ENCODE measurements at places on chromosomes 4 and X.

- DNase-seq = no peak
These were observed 177.7 kb downstream of the CRLF2 start for GRCh38 chrX:1034717-1035116.

GRCh38 chr4:3708103-3708510 lies 58.1 kb upstream of the ADRA2C start:
- DNase-seq = no peak

DNA sequence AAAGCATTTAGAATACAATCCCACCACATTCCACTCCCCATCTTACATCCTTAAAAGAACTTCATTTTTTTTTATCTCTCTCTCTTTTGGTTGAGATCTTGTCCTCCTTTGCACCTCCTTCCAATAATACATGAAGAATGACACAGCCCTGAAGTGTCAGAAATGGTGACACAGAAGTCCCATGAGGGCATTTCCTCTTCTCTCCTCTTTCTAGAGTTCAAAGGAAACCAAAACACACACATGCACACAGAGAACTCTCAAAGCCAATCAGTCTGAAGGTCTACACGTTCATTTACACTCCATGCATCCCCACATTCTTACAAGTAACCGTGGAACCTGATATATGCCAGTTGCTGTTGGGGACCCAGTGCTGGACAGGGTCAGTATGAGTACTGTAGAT lies 450.7 kb downstream of the HNRNPD start:
- DNase-seq = no peak

- no peak for DNase-seq
These were observed 459.7 kb upstream of the FAT1 start for GRCh38 chr4:187183346-187183745.

DNA sequence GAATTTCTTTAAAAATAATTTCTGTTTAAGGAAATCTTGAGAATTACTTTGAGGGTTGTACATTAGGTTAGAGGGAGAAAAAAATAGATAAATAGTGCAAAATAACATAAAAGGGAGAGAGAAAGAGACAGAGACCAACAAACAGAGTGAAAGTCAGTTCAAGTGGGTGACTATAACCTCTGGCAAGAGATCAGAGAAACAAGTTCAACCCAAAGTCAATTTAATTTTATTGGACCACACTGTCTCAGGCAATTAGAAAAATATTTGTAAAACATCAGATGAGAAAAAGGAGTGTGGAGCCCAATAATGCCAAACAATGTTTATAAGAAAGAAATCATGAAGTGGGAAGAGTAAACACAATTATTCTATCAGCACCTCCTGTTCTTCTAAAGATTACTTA lies 143.5 kb upstream of the GYPA start:
- DNase-seq = no peak

GRCh38 chrX:75997692-75998091 lies 175.2 kb upstream of the PBDC1 start:
- DNase-seq = no peak

DNA sequence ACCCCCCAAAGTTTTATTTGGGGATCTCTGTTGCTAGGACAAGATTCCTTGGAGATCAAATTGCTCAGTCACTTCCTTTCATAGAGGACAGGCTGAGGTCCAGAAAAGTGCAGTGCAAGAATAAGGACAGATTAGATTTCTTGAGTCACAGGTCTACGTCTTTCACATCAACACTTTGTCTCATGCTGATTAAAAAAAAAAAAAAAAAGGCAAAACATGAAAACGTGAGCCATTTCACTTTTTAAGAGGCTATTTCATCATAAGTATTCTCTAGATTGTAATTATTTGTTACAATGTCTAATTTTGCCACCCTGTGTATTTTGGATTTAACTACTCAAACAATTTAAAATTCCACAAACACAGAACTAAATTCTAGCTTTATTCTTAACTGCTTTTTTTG lies 647.0 kb downstream of the TRAM1L1 start:
- no peak for DNase-seq

DNA sequence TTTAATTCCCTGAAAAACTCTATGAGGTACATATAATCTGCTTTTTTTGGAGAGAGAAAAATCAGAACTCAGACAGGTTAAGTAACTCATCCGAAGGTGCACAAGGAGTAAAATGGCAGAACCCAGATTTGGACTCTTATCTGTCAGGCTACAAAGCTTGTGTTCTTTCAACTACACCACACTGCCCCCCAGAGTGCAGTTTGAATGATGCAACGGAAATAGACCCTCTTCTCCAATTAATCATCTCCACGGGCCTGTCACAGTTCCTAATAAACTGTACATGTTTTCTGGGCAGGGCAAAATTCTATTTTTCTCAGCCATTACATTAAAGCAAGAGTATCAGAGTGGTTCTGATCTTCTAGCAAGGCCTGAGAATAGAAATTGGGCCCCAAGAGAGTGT lies 35.3 kb upstream of the DCX start:
- DNase-seq = no peak

DNA sequence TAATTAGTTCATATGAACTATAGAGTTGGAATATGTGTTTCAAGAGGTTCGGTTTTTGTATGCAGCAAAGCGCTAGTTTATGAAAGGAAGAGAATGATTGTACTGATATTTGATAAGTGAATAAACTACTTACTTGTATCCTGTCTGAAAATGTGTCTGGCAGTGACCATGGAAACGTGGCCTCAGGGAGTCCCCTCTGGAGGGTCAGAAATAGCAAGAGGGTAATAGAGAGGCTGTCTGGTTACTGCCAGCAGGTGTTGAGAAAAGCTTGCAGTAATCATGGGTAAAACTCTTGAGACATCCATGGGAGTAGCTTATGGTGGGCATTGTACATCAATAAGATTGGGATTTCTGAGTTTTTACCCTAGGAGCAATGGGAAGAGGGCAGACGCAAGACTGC lies 77.1 kb downstream of the DCLK2 start:
- DNase-seq = no peak

GRCh38 chr4:137519406-137519805 lies 12.9 kb downstream of the PCDH18 start:
- no peak for DNase-seq

GRCh38 chr4:53841711-53842110 lies 222.7 kb downstream of the CHIC2 start:
- DNase-seq = no peak

DNA sequence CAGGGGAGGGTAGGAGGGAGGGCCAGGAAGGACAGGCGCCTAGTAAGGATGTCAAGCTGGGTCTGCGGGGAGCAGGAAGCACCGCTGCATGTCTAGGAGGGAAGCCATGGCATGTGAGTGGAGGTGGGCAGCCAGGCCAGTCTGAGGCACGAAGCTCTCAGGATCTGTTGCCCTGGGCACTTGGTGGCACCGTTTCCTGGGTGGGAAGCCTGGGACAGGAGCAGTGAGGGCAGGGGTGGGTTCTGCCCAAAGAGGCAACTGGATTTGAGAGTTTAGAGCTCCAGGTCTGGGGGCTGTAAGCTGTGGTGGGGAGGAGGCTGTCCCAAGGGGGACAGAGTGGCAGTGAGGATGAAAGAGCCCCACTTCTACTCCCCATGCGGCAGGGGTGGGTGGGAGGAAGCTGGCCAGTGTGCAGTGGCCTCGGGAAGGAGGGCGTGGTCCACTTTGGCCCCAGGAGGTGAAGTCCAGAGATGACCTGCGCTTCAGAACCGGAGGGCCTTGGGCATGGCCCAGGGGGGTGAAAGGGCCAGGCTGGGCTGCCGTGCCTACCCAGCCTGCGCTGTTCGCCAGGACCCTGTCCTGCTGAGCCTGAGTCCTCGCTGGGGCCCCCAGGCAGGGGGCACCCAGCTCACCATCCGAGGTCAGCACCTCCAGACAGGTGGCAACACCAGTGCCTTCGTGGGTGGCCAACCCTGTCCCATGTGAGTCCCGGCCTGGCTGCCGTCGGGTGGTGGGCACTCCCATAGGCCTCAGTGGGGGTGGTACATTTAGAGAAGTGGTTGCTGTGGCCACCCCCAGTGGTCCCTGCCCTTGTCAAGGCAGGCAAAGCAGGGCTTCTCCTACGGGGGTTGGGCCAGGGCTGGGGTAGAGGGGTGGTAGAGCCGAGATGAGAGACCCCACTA lies 8.3 kb upstream of the SRPK3 start:
- no peak for DNase-seq

GRCh38 chr4:93334003-93334402 lies 494.6 kb upstream of the ATOH1 start:
- DNase-seq = no peak

- no peak for DNase-seq
These were observed 942.3 kb upstream of the PRKX start for GRCh38 chrX:4655743-4656142.

DNA sequence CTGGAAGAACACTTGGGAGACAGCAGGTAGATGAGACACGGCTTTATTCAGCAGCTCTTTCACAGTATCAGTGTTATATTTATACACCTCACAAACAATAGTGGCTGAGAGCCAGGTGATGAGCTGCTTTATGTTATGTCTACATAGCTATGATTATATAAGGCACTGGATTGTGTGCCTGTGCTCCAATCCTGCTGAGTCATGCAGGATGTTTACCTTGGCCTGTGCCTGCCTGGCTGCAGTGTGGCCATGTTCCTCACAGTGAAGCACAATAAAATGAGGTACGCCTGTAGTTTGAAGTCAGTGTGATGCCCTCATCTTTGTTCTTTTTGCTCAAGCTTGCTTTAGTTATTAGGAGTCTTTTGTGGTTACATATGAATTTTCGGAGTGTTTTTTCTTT lies 31.3 kb downstream of the CXCL13 start:
- DNase-seq = no peak

DNA sequence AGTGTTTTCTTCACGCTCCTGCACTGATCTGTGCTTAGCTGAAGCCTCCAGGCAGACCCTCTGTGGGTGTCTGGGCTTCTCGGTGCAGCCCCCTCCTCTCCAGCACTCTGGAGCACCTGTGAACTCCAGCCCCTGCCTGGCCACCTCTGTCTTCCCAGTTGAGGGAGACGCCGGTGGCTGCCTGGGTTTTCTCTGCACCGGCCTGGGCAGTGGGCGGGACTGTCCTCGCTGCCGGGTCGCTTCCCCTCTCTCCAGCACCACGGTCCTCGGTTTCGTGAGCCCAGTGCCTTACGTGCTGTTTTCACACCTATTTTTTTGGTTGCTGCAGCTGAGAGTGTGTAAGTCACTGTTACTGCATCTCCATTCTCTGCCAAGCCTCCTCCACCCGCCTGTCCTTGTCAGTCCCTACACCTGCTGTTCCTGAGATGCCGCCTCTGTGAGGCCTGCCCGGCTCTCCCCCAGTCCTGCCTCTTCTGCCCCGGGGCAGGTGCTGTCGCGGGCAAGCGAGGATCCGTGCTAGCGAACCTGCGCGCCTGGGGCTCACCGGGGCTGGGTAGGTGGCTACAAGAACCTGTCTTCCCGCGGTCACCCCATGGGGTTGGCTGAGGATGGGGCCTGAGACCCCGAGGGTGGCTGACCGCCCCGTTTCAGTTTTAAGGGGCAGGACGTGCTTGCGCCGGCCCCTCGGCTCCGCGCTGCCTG lies 2.4 kb upstream of the FGFRL1 start:
- no peak for DNase-seq

- DNase-seq = no peak
These were observed 73.3 kb downstream of the FRYL start for GRCh38 chr4:48706736-48707135.

DNA sequence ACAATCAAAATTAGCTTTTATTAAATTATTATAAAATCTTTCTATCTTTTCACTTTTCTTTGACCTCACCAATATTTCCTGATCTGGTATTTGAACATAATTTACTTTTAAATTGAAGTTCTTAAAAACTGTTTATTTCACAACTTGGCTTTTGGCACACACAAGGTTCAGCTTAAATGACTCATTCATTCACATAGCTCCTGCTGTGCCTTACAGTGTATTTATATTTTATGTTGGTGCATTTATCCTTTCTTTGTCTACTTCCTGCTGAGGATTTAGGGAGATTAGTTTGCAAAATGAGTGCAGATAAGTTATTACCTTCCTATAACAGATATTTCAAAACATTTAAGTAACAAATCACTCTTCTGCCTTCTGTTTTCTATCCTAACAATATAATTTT lies 430.6 kb downstream of the DTHD1 start:
- no peak for DNase-seq

DNA sequence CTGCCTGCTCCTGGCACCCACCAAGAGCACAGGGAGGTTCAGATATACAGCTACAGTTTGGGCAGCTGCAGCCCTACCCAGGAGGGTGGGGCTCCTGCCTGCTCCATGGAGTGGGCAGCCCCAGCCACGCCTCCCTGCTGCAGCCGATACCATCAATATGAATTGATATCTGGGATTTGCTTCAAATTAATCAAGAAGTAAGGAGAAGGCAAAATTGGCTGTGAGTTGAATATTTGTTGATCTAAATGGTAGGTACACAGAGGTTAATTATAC lies 31.2 kb upstream of the ZNF280C start:
- DNase-seq = no peak

DNA sequence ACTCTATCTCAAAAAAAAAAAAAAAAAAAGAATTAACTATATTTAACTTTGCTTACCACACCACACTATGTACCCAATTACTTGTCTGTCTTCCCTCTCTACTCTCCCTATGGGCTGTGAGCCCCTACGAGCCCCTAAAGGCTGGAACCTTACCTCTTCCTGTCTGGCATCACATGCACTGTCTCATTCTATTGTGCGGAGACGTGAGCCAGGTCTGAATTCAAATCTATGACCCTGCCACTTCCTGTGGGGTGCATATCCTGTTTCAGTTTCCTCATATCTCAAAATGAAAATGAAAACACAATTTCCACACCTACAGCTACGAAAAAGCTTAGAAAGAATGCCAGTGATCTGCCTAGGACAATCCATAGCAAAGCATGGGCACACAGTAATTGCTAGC lies 42.9 kb upstream of the HS3ST1 start:
- peak; percentile 67 for DNase-seq

DNA sequence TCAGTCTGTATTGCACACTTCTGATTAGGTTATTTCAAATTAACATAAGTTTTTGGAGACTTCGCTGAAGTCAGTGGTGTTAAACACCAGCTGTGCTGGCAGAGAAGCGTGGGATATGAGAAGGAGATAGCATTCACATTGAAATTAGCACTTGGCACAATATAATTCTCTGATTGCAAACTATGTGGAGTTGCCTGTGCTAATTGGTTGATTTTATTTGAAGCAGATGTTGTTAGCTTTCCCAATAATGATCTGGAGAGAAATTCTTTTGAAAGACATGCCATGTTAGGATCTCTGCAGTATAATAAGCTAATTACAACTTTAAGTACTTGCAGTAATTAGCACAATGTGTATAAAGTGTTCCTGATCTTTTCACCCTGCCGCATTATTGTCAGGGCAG lies 367.4 kb upstream of the ARX start:
- no peak for DNase-seq

DNA sequence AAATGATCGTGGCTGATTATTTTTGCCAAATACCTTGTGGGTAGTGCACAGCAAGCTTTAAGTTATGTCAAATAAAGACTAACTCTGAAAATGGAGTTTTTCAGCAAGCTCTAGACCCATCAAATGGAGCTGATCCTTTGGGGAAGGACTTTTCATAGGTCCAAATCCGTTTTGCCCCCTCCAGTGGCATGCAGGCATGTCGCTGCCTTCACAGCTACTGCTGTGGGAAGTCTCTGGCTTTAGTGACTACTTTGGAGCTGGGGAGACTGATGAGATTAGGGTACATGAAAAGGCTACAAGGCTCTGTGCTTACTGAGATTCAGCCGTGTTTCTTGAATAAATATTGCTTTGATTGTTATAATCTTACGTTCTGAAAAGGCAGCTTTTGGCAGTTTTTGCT lies 106.6 kb upstream of the HS3ST1 start:
- no peak for DNase-seq

Data from GM12864 (cell line).